AG20443 (cell line): ENCODE measurements at places on chromosomes 2 and 18.

- no peak for DNase-seq
Measured at GRCh38 chr2:98036349-98037000, 40.7 kb upstream of the TMEM131 start.

DNA sequence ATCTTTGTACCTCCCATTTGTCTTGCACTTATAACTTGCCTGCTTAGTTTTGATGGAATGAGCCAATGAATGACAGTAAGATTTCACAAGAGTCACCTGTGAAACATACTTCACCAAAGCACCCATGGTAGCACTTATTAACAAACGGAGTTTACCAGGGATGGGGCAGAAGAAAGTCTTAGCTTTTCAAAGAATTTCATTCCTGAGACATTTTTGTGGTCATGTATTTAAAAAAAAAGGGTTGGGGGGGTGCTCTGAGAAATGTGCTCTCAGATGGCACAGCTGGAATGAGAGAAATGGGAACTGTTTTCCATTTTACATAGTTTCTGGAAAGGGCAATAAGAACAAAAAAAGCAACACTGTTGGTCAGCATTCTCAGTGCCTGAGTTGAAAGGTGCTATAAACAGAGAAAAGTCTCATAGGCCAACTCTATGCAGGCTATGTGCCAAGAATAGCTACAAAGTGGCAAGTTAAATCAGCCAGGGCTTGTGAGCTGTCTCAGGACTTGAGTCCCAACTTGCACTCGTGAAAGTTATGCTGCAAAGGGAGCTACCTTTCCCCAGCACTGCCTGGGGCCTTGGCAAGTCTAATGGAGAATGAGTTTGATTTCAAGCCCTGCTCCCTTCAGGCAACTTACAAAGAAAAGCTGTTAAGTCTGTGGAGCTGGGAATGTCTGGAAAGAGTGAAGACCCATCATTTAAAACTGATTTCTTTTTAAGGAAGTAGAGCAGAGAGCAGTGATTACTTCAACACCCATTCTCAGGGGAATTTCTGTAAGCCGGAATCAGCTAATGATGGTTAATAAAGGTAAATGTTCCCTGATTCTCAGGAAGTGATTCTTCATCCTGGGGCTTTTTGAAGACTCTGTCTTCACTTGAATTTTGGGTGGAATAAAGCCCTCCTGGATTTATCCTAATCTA, 170.6 kb downstream of the SLC8A1 start:
- DNase-seq = peak; percentile 55

GRCh38 chr18:28248653-28249052, 71.7 kb upstream of the CDH2 start:
- DNase-seq = no peak

DNA sequence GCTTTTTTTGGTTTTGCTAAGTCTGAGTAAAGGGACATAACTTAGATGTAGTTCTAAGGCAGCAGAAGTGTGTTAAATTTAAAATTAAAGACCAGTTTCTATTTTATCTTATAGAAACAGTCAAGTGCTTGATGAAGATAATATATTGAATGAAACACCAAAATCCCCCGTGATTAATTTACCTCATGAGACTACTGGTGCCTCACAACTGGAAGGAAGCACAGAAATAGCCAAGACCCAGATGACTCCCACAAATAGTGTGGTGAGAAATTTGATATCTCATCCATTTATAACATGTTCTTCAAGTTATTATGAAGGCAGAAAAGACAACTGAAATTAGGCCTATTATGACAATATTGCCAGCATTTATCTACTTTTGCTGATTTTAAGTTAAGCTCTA, 45.6 kb downstream of the APLF start:
- DNase-seq = no peak

DNA sequence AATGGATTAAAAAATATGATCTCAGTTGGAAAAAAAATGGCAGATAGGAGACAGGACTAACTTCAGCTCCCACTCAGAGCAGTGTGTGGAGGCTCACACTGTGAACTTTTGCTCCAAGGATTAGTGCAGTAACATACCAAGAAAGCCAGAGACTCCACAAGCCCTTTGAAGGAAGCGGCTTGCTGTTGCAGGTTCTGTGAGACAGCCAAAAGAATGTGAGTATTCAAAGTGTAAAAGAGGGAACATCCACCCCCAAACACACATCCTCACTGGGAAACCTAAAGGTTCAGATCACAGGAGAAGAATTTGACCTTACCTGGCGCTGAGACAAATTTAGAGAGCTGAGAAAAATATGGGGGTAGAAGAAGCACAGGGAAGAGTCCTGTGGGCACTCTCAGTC, 77.5 kb downstream of the FAM171B start:
- DNase-seq = no peak

DNA sequence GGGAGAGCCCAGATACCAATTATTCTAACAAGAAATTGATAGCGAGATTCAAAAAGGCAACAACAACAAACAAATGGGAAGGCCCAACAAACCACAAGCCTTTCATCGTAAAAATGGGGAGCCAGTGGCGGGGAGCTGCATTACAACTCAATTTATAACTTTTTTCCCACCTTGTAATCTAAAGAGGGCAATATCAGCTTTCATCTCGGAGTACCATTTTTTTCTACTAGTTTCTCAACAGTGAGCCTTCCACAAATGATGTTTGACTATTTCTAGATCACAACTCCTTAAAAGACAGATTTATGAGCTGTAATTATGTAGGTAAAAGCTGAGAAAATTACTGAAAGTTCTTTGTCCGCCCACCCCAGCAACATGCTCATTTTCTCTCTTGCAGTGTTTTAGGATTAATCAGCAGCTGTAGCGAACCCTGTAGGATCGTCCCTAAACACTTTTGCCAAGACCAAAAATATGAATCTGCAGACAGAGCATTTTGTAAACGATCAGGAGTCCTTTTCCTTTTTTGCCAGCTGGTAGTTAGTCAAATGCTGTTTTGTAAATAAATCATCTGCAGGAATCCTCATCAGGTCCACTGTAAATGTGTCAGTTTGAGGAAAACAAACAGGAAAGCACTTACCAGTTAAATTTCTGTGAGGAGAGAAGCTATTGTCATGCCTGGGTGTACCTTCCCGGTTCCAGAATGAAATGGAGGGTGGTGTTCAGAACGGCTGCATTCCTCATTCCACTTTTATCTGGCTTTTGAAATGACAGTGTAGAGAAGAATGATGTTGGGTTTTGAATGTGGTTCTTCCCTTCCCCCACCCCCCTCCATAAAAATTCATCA, 53.2 kb downstream of the EEF1B2 start:
- DNase-seq = peak; percentile 71

DNA sequence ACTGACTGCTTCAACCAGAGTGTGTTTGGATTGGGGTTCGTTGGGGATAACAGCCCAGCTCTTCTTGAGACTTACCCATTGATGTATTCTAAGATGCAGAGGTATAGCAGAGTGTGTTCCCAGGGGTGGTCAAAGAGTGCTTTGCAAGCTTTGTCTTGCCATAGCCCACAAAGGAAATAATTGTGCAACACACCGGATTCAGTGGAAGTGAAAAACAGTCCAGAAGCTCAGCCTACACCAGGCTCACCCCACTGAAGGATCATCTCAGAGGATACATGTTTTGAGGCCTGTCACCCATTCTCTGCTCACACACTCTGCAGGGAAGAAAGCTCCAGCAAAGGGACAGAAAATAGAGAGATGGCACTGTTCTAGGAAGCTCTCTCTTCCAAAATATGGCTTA, 9.6 kb downstream of the CACNB4 start:
- DNase-seq = no peak

DNA sequence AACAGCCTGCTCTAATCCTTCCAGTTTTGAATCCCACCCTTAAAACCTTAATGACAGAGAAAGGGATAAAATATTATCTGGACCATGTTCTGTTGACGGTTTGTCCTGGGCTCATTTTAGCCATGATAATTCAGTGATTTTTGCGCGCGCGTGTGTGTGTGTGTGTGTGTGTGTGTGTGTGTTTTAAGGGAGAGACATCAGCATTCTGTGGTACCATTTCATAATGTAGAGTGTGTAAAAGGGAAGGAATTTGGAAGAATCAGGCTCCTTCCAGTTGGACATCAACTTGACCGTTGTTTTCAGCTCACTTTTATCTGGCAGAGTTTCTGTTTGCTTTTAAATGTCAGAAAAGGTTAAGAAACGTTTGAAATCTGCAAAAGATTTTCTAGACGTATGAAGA, 535.5 kb downstream of the TNS1 start:
- DNase-seq = peak; percentile 33

GRCh38 chr2:218020966-218021535, 18.3 kb upstream of the TNS1 start:
- DNase-seq = no peak

GRCh38 chr2:184444217-184444616, 154.1 kb upstream of the ZNF804A start:
- DNase-seq = no peak

DNA sequence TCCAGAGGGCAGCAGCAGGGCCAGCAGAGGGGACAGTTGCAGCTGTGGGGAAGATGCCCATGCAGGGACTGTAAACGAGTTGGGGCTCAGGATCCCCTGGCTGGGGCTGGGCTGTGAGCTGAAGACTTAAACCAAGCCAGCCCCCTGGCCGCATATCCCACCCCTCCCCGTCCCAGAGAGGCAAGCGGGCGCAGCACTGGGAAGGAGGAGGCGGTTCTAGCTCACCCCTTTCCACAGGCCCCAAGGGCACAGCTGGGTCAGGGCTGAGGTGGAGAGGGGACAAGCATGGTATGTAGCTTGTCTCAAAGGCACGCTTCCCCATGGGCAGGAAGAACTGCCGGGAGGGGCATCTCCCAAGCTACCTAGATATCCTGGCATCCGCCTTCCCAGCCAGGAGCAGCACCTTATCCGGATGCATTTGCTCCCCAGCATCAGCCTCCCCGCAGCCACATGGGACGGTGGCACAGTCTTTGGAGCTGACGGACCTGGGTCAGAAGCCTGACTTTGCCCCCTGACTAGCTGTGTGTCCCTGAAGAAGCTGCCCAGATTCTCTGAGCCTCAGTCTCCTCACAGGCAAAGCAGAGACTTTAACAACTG, 75.9 kb downstream of the TFCP2L1 start:
- no peak for DNase-seq

DNA sequence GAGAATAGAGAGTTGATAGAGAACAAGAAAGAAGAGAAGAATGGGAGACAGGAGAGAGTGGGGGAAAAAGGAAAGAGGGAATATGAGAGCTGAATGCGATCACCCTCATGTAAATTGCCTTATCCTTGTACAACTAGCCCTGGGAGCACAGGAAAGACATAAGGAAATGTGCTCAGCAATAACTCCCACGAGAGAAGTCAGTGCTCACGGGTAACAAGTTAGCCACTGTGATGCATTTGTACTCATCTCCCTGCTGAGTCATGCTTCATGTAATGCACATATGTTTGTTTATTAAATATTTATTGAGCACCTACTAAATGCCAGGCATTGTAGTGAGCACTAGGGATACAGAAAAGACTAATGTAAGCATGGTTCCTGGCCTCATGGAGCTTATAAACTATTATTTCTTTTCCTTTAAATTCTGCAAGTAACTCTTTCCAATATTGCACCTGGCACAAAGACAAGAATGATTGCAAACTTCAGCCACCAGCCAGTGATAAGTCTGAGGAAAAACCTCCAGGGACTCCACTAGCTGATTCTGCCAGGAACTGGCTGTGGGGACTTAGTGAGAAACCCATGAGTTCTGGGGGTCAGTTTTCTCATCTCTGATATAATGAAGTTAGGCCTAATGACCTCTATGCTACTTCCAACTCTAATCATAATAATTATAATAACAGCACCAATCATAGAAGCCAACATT, 124.1 kb downstream of the LNPK start:
- DNase-seq = no peak

DNA sequence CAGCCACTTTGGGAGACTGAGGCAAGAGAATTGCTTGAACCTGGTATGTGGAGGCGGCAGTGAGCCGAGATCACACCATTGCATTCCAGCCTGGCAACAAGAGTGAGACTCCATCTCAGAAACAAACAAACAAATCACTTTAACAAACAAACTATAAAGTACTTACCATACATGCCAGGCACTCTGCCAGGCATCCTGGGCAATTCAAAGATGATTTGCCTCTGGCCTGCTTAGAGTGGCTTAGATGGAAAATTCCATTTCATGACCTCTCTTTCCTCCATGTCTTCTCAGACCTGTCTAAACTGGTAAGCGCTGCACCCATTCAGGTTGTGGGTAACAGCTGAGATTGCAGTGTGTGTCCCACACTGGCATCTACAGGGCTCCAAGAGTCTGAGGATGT, 273.2 kb downstream of the BCL2 start:
- no peak for DNase-seq

DNA sequence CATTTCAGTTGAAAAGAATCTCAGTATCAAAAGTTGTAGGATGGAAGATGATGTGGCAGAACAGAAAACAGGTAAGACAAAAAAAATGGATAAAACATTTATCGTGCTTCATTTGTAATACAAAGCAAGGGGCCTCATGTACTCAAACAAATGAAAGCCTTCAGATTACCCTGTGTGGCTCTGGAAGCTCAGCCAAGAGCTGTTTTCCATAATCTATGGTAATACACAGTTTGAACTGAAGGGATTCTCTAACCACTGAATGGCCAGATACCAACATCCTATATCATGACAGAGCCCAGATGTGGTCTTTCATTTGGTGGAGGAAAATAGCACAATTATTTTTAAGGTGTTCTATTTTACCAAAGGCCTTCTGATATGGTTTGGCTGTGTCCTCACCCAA, 272.1 kb upstream of the RND3 start:
- DNase-seq = no peak

DNA sequence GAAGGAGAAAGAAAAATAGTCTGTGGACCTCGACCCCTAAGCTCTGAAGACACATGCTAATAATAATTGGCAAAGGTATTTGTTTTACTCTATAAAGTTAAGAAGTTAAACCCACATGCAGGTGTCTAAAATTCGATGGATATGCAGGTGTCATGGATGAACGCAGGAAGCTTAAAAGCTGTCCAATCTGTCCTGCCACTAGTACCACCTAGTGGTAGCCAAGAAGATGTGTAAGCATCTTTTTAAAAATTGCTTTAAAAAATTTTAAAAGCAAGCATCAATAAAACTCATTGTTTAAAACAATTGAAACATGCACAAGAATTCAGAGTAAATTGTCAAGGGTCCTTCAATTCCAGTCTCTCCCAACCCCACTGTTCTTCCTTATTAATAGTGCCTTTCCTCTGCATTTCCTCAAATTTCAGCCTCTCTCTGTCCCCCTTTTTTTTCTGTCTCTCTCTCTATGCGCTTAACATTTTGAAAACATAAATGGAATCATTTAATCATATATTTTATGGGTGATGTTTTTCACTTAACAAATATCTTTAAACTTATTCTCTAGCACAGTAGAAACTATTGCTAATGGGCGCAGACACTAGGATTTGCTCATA, 30.6 kb upstream of the PPP3R1 start:
- peak; percentile 65 for DNase-seq

- DNase-seq = no peak
Measured at GRCh38 chr2:191705084-191705483, 27.1 kb downstream of the NABP1 start.
